Astrocyte (in vitro differentiated cells and primary cell): ENCODE measurements at places on chromosomes 2 and 18. TPM values are rescaled to one million over a fixed set of nuclear protein-coding genes. Genes with fewer than 3 reads are reported as not detected.

Gene BCL2L11
- 12.6 and 19.3 TPM in 2 replicates for total RNA-seq

Gene ALPG
- 0.19 and 0.27 TPM in 2 replicates for total RNA-seq

Gene CIB4
- total RNA-seq = not detected in 2 replicates

Gene NPHP1
- total RNA-seq = 3.3 and 4.9 TPM in 2 replicates

Gene GPR39
- 4.0 and 4.4 TPM in 2 replicates for total RNA-seq

Gene RUFY4
- not detected in 2 replicates for total RNA-seq

Gene CHMP3
- total RNA-seq = 81.1 and 91.0 TPM in 2 replicates

Gene LCLAT1
- total RNA-seq = 16.8 and 17.5 TPM in 2 replicates

Gene CCDC142
- 10.6 and 11.2 TPM in 2 replicates for total RNA-seq

- no peak for DNase-seq
Observed at GRCh38 chr2:174675615-174676014, 78.0 kb upstream of the WIPF1 start.

GRCh38 chr2:5530011-5530696, 162.0 kb upstream of the SOX11 start:
- no peak for DNase-seq

DNA sequence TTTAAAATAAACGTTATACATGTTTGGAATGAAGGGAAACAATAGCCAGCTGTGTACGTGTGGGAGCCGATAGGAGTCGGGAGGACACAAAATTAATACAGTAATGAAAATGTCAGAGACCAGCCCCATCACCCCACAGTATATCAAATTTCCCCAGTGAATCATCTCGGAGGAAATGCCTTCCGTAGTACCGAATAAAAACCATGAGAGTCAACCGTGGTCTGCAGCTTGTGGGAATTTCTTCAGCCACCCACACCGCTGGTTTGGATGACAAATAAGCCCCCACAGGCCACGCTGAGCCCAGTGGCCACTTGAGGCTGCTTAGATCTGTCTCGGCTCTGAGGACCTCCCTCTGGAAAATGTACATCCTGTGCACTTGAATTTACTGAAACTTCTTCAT, 133.7 kb downstream of the COL6A3 start:
- DNase-seq = peak; percentile 99

- peak; percentile 79 for DNase-seq
Observed at GRCh38 chr2:189178726-189179569, 613 bp downstream of the COL5A2 start.

DNA sequence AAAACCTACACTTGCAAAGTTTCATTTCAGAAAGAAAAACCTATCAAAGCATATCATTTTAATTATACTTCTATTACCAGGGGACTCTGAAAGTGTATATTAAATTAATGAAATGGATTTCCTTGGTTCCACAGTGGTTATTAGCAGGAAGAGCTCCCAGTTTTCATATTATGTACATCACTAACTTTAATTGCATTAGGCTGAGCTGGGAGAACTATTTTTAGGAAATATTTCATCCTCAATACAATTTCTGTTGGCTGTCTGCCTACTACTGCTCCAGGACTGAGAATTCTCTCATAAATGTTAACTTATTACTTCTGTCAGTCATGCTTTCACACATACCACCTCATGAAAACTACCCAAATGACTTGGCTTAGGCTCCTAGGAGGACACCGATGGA, 301.4 kb downstream of the CMPK2 start:
- no peak for DNase-seq

DNA sequence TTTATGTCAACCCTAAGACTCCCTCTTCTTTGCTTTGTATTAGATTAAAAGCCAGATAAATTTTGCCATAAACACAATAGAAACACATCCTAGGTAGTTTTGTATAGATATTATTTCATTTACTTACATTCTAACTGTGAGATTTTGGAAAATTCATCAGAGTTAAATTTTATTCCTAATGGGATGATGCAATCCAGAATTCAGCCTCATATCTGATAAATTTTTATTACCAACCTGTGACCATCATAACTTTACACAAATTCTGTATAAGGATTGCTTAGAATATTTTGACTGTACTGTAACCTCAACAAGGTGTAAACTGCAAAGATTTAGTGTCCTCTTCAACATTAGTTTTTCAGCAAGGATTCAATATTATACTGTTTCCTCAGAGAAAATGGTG, 4.4 kb downstream of the SLC5A7 start:
- no peak for DNase-seq

DNA sequence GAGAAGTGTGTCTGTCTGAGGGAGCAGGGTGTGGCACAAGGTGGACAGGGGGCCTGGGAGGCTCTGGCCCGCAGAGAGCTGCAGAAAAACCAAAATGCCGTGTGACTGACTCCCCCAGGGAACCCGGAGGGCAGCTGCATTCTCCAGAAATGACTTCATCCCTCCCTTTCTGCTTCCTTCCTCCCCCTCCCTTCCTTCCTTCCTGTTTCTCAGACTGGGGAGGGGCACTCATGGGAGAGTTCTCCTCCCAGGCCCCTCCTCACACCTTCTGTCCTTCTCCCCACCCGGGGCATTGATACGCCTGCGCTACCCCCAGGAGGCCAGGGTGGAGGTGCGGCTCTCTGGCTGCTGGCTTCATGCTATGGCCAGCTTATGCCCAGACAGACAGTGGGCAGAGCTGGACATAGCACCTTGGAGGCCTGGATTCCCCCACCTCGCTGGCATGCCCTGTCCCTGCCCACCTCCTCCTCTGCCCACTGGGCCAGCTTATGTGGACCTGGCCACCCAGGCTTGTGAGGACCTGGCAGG, 8.2 kb upstream of the GPR17 start:
- peak; percentile 71 for DNase-seq

DNA sequence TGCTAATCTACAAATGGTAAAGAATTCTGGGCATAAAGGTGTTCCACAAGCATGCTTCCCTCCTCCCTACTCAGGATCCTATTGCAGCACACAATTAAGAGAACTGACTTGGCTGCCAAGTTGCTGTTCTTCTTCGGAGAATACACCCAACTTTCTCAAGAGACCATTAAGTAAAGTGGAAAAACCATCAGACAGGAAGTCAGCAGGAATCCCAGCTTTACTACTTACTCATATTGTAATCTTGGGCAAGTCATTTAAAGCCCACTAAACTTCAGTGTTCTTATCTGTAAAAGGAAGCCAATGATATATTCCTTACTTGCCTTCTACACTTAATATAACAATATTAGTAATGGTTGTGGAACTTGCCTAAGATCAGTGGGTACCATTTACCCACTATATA, 37.8 kb downstream of the PSTPIP2 start:
- DNase-seq = peak; percentile 67

DNA sequence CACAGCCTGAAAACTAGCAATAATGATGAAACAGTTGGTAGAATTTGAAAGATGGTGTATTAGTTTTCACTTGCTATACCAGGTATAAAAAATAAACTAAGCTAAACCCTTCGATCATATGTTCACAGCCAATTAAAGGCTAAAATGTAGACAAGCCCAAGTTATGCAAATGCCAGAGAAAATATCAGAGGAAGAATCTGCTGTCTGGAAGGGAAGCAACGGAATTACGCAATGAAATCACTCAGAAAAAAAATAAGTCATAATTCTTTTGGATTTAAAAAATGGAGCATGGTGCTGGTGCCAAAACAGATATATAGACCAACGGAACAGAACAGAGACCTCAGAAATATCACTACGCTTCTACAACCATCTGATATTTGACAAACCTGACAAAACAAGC, 108.3 kb downstream of the ARL4C start:
- DNase-seq = no peak

GRCh38 chr2:197486175-197486574, 13.5 kb downstream of the HSPD1 start:
- DNase-seq = no peak

GRCh38 chr2:222637067-222637466, 18.8 kb downstream of the FARSB start:
- no peak for DNase-seq

GRCh38 chr18:74501386-74501785, 5.2 kb downstream of the CNDP2 start:
- DNase-seq = no peak

GRCh38 chr2:4151521-4151920, 448.1 kb downstream of the DCDC2C start:
- no peak for DNase-seq
